Pancreas (tissue), 10 donors: ENCODE measurements at places on chromosomes 11 and 22.

DNA sequence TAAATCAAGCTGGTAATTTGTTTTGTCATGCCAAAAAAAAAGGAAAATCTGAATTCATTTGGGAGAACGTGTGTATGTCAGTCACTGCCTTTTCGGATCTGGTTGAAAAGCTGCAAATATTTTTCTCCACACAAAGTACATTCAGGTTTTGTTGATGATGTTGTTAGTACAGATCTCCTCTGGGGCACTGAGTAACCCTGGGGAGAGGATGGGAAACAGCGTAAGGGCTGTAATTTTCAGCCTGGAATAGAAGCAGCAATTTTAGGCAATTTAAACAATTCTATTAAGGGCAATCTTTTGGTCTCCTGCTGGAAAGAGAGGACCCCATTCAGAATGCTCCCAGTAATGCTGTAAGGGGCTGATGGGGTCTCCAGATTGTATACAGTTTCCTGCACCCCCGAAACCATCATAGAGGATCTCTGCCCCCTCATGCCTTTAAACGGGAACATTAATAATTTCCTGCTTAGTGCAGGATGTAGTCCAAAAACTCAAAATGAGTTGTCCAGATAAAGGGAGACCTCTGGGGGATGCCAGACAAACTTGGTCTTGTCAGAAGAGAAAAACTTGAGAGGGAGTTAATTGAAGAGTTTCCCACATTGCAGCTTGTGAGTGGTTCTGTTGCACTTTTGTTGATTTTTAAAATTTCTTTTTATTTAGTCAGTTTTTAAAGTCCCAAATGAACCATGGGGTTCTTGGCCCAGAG, 132.3 kb downstream of the COMMD9 start:
- no peak for DNase-seq

- DNase-seq, result no peak
Measured at GRCh38 chr22:25774575-25775026, 32.6 kb downstream of the MYO18B start.

DNA sequence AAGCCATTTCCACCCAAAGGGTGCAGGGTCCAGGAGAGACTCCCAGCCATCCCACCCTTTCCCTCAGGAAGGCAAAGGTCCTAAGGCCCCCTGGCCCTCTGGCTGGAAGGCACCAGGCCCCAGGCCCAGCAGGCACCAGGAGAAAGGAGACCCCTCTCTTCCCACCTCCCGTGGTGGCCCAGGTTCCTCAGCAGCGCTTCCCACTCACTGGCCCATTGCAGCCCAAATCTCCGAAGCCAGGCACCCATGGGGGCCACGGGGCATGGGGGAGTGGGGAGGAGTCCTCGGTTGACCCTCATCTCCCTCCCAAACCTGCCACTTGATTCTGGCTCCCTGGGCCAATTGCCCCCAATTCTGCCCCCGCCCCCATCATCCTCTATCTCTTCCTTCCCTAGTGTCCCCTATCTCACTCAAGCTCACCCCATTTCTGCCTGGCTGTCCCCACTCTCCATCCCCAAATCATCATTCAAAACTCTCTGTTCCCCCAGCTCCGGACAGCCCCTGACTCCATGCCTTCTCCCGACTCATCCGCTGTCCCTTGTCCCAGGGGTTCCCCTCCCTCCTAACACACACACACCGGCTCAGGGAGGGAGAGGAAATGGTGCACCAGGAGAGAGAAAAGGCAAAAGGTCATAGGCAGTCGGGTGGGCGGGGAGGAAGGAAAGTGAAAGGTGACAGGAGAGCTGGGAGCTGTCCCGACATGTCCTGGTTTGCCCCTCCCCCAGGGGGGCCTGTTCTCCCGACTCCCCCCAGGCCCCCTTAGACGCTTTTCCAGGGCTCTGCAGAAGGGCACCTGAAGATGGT, 1.2 kb downstream of the LIF start:
- no peak for DNase-seq

- no peak for DNase-seq
Measured at GRCh38 chr22:32073823-32074380, 30.8 kb downstream of the SLC5A1 start.

DNA sequence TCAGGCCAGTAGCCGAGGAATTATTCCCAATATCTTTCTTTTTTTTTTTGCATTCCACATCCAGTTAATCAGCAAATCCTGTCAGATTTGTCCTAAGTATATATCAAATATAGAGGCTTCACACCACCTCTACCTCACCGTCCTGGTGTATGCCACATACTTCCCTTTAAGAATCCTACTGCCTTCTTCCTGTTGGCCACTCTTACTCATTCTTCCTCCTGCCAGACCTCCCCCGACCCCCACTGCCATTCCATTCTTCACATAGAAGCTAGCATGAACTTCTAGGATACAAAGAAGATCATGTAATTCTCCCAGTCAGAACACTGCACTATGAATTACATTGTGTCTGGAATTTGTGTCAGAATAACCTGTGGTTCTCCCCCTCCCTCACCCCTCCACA, 89.5 kb downstream of the TRIM44 start:
- no peak for DNase-seq

DNA sequence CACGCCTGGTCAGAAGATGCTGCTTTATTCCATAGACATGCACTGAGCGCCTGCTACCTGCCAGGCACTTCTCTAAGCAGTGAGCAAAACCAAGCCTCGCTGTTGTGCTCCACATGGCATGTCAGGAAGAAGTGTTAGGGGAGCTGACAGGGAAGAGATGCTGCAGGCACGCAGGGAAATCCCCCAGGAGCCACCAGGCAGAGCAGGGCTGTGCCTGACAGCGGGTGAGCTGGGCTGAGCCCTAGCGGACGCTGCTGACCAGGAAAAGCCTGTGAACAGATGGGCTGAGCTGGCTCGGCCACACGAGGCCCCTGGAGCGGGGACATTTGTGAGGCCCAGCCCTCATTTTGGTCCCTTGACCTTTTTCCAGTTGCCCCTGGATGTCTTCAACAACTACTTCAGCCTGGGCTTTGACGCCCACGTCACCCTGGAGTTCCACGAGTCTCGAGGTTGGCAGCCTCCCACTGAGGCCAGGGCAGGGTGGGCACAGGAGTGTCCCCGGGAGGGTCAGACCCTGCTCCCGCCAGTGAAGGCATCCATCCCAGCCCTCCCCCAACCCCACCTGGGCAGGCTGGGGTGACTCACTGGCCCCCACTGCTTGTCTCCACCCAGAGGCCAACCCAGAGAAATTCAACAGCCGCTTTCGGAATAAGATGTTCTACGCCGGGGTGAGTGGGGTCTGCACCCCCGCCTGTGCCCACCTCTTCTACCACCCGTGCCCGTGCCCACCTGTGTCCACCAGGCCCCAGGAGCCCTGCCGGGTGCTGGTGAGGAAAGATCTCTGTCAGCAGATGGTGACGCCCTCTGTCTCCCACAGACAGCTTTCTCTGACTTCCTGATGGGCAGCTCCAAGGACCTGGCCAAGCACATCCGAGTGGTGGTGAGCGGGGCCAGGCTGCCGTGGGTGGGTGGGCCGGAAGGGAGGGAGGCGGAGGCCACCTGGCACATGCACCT, 7.4 kb upstream of the MDK start:
- no peak for DNase-seq

- no peak for DNase-seq
Measured at GRCh38 chr11:92765082-92765840, 204.2 kb upstream of the MTNR1B start.

DNA sequence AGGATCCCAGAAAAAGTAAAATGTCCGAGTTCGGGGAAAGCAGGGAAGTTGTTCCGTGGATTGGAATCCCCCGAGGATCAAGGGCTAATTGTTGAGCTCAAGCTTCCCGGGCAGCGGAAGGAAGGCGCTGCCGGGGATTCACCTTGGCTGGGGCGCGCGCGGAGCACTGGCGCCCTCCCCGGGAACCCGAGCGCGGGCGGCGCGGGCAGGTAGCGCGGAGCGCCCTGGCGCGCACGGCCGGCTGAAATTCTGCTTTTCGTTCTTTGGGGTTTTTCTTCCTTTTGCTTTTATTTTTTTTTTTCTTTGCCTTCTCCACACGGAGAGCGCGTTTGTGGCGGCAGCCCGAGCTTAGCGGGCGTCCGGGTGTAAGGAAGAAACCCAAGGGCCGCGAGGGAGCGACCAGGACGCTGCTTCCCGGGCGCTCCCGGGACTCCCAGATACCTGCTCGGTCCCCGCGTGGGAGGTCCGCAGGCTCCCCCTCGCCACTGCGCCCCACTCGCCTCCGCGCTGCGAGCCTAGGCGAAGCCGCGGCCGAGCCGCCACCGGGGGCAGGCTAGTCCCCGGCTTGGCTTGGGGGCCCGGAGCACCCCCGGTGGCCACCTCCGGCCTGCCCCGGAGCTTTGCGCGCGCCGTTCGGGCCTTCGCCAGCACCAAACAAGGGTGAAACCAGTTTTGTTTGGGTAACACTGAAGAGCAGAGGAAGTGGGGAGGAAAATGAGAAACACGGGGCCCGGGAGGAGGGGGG, 4.8 kb upstream of the IGF2 start:
- DNase-seq, result no peak

- no peak for DNase-seq
Measured at GRCh38 chr22:40919446-40919845, 31.7 kb upstream of the RBX1 start.

DNA sequence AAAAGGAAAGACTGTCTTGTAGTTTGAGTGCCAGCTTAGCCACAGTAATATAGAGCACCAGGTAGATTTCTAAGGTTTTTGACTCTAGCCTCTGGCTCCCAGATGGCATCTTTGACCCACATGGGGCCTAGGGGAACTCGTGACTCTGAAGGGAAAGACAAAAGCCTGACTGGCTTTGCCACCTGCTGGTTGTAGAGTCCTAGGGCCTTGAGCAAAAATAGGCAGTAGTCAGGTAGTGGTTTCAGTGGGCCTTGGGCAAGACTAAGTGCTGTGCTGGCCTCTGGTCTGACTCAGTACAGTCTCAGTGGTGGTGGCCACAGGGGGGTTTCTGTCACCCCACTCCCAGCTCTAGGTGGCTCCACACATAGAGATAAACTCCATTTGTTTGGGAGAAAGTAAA, 349.4 kb downstream of the FAM181B start:
- no peak for DNase-seq

GRCh38 chr11:2314136-2314524, 12.3 kb downstream of the TSPAN32 start:
- no peak for DNase-seq

DNA sequence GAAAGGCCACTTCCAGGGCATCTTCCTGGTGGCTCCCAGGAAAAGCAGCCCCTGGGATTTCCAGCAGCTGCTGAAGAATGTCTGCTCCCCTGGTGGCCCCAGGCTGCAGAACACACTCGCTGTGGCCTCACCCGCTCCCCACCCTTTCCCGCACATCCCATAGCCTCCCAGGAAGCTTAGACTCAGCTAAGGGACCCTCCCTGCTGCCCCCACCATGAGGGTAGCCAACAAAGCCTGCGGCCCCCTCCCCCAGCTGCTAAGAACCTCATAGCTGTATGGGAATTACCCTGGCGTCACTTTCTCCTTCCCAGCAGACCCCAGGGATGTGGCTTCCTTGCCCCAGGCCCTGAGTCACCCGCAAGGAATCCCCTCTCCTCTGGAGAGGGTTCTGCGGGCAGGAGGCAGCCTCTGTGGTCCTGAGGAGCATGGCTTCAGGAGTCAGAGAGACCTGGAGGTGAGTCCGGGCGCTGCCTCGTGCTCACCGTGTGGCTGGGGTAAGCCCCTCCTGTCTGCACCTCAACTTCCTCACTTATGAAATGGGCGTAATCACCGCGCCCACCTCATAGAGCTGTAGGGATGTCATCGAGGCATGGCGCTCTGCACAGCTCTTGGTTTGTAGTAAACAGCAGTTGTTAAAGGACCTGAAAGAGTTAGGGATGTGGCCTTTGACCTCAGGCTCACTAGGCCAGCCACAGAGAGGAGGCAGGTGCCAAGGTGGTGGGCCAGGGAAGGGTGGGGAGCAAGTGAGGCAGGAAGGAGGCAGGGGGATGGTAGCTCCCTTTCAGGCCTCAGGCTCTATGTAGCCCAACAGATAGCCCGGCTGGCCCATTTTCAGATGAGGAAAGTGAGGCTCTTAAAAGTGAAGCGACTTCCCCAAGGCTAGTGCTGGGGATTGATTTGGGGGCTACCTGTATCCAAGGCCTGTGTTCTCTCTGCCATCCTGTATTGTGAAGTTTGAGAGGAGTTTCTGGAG, 71.2 kb downstream of the LRRC32 start:
- no peak for DNase-seq

DNA sequence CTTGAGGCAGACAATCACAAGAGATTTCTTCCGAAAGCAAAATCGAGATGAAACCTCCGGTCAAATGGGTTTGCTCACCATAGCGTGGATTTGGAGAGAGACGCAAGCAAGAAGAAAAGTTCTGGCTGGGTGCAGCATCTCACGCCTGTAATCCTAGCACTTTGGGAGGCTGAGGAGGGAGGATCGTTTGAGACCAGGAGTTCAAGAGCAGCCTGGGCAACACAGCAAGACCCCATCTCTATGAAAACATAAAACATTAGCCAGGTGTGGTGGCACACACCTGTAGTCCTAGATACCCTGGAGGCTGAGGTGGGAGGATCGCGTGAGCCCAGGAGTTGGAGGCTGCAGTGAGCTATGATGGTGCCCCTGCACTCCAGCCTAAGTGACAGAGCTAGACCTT, 24.4 kb downstream of the MN1 start:
- DNase-seq, result no peak

GRCh38 chr11:71255800-71256479, 3.6 kb upstream of the SHANK2 start:
- no peak for DNase-seq

- no peak for DNase-seq
Measured at GRCh38 chr11:32108576-32108975, 17.7 kb downstream of the RCN1 start.

DNA sequence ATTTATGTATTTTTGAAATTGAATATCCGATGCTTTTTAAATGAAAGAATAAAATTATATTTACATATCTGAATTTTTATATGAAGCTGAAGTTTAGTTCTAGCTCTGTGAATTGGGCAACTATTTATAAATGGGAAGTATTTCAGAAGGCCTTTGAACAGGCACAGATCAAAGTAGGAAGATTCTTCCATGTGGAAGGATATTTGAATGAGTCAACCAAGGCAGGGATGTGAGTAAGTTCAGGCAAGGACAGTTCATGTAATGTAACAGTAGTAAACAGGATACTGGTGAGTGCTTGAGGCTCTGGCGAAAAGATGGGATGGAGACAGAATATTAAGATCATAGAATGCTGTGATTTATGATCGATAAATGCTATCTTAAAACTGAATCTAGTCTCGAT, 417.8 kb upstream of the CCDC179 start:
- DNase-seq, result no peak

DNA sequence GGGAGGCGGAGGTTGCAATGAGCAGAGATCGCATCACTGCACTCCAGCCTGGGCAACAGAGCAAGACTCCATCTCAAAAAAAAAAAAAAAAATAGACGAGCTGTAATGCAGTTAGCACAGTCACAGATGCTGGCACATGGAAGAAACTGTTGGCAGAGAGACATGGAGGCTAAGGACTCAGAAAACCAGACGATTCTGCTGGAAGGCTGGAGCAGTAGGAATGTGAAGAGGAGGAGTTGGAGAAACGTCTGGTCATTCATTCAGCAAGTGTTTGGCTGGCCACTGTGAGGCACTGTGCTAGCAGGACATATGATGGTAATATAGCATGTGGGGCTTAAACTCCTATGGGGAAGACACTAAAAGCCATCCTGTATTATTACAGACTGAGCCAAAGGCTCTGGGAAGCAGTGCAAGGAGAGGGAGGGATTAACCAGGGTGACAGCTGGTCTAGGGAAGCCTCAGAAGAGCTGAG, 5.0 kb downstream of the UQCR10 start:
- no peak for DNase-seq

GRCh38 chr11:80819271-80819670, 1378.4 kb upstream of the TENM4 start:
- no peak for DNase-seq

GRCh38 chr22:38471237-38471636, 3.3 kb downstream of the KDELR3 start:
- no peak for DNase-seq

GRCh38 chr22:24230911-24231656, 13.8 kb downstream of the GGT5 start:
- peak; percentile 87 for DNase-seq

- DNase-seq, result no peak
Measured at GRCh38 chr22:29633514-29634312, 30.3 kb downstream of the NF2 start.
